ENCODE measurements at places on chromosomes 1 and 21. TPM values are rescaled to one million over a fixed set of nuclear protein-coding genes. Genes with fewer than 3 reads are reported as not detected.

GRCh38 chr1:235402457-235403200, 35.4 kb downstream of the TBCE start:
- no peak for DNase-seq

- peak; percentile 78 for DNase-seq
These were observed 21.9 kb downstream of the RD3 start for GRCh38 chr1:211469938-211470529.

- DNase-seq: no peak
These were observed 3.0 kb downstream of the CRYBG2 start for GRCh38 chr1:26350701-26351589.

DNA sequence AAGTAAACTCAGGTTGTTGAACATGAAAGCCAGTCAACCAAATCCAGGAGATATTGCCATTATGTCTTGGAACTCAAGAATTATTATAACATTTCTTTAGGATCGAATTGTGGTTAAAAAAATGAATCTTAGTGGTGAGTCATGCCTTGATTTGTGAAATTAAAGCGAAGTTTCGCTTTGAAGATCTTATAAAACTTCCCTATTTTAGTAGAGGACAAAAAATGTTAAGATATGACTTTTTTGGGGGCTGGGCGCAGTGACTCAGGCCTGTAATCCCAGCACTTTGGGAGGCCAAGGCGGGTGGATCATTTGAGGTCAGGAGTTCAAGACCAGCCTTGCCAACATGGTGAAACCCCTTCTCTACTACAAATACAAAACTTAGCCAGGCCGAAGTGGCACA, 39.5 kb upstream of the PTBP2 start:
- no peak for DNase-seq

- no peak for DNase-seq
These were observed 12.5 kb upstream of the UBR4 start for GRCh38 chr1:19222573-19222972.

GRCh38 chr1:101847626-101848025, 149.1 kb downstream of the OLFM3 start:
- no peak for DNase-seq

DNA sequence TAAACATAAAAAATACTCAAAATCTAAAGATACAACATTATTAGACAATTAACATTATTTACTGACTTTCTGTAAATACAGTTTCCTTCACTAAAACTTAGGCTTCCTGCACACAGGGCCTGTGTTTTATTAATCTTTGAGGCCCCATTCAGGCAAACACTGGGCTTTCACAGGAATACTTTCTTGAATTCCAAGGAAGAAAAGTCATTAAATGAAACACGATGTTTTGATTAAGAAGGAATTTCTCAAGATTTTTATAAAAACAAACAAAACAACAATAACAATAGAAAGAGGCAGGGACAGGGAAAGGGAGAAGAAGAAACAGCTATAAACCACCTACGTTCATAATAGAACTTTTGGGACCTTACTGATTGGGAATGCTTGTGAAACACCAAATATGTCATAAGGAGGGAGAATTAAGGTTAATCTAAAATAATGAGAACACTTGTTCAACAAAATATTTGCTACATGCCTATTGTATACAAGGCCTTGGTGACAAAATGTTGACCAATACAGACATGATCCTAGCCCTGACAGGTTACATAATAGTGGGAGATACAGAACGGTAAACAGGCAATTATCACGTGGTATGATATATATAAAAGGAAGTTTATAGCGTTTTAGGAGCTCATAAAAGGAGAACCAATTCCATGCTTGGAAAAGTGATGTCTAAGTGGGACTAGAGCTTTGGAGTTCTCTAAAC, 3.6 kb downstream of the DDAH1 start:
- no peak for DNase-seq

DNA sequence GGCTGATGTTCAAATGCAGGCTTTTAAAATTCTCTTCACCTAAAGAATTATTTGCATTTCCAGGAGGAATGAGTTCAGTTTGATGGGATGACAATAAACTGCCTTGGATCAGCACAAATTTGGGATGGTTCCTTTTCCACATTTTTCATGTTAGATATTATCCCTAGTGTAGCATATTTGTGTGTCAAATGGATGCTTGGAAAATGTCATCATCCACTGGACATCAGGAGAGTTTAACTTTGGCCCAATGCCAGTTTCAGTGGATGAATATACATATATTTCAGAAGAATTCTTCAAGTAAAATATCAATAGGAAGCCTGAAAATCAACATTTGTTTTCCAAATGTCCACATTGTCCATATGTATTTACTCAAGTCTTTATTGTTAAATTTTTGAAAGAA, 116.5 kb upstream of the COL24A1 start:
- no peak for DNase-seq

DNA sequence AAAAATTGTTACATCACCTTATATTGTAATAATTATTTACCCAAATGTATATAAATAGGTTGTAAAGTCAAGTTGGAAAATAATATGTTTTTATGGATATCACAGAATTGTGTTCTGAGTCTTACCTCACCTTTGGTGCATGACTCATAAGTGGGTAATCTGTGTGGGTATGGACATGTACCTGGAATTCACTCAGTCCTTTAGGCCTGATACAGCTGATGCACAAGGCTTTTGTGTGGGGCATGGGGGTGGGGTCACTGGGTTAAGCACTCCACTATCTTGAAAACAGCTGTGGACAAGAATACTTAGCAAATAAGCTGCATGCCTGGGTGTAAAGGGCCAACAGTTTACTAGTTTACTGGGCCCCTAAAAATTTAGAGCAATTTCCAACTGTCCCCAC, 34.4 kb downstream of the INKA2 start:
- no peak for DNase-seq

DNA sequence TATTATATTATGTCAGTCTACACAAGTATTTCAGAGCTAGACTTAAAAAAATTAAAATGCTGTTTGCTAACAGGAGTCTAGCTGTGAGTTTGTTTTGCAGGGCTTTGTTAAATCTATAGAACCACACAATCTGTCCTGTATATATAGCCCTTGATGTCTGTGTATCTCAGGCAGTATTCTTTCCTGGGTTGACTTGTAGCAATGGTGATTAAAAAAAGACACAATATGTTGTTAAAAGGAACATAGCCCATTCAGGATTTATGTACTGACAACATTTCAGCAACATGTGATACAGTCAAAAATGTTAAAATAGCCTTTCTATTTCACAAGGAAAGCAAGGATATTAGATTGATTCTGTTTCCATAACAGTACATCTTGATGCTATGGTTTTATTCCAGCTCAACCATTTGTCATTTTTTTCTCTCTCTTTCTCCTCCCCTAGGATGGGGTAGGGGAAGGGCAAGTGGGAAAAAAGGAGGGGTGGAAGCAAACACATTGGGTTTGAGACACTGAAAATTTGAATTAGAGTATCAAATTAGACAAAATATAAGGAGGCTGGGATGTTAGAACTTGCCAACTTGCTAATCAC, 139.2 kb downstream of the DSCAM start:
- no peak for DNase-seq

DNA sequence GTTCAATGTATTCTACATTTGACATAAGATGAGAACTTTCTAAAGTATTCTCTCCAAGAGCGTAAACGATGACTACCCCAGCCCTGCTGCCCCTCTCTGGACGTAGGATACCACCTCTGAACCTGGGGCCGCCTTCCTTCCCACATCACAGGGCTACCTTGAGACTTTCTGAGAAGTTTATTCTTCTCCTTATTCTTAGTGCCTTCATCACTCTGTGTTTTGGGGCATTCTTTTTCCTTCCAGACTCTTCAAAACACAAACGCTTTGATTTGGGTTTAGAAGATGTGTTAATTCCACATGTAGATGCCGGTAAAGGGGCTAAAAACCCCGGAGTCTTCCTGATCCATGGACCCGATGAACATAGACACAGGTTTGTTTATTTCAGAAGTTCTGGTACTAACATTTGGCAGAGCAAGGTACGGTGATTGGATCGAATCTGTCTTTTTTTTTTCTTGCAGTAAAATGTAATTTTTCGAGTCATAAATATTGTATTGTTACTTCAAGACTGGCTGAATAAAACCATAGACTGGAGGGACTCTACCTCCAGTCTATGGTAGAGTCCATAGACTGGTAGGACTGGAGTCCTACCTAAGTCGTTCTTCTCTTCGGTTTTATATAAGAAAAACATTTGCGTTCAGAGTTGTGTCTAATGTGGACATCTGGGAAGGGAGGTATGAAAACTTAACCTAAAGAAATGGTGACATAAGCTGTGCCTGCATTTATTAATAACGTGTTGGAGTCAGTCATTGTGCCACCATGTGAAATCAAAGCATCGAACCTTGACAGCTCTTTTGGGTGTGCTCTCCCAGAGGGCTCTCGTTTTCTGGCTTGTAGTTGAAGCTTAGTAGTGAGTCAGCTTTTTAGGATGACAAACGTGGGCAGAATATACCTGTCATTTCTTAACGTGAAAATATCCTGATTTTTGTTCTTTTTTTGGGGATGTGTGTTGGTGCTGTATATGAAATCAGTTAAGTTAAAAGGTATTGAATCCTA, 1.2 kb downstream of the MAN1A2 start:
- no peak for DNase-seq

The CCDC181 gene
- 1.9 TPM for total RNA-seq

The SIK1 gene
- 29.2 TPM for total RNA-seq

The SPRR2E gene
- total RNA-seq: not detected

The LMX1A gene
- not detected for total RNA-seq

The DCDC2B gene
- not detected for total RNA-seq

The F13B gene
- not detected for total RNA-seq

The TMEM200B gene
- total RNA-seq: 16.4 TPM

The BMP8A gene
- 0.23 TPM for total RNA-seq

Measured in ureter (tissue), 1 donor.